ENCODE measurements at places on chromosomes 7 and 10.

DNA sequence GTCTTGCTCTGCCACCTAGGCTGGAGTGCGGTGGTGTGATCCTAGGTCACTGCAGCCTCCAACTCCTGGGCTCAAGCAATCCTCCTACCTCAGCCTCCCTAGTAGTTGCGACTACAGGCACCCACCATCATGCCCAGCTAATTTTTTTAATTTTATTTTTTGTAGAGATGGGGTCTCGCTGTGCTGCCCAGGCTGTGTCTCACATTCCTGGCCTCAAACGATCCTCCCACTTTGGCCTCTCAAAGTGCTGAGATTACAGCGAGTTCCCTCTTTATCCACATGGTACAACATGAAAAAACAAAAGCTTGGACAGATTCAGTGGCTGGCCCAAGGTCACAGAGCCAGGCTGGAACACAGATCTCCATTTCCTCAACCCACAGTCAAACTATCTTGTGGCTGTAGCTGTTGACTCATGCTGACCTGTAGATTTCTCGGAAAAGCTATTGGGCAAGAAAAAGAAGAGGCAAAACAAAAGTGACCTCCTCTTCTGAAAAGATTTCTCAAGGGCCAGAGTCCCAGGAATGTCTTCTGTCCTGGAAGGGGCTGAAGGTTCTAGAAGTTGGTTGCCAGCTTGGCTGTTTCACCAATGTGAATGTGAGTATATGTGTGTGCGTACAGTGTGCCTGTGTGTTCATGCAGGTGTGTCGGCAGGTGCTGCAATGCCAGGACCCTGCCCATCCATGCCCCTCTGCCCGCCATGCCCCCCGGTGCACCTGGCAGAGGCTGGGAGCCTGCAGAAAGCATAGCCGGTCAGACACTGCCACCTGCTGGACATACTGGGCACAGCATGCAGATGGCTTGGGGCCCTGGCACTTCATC, 28.4 kb downstream of the TMEM130 start:
- peak; percentile 35 for DNase-seq

- DNase-seq = no peak
Observed at GRCh38 chr7:48170506-48170905, 752 bp upstream of the ABCA13 start.

- no peak for DNase-seq
Observed at GRCh38 chr7:43535031-43535451, 47.9 kb upstream of the STK17A start.

- DNase-seq = no peak
Observed at GRCh38 chr10:110772454-110773025, 99.2 kb upstream of the PDCD4 start.

- no peak for DNase-seq
Observed at GRCh38 chr7:26348234-26348851, 56.7 kb downstream of the SNX10 start.

DNA sequence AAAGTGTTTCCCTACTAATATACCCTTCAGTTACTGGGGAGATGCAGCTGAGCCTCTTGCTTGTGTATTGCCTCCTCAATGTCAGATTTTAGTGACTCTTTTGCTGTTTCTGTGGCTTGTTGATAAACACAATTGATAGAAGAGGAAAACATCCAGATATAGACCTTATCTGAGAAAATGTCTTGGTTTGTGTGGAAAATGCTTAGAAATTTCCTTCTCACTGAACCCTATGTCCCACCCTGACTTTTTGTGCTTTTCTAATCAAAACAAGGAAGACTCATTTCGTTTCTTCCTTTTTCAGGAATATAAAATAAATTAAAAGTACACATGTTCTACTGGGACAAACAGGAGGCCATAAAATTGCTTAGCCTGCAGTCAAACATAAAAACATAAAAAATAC, 257.5 kb downstream of the PHF14 start:
- no peak for DNase-seq

- DNase-seq = no peak
Observed at GRCh38 chr10:88528806-88529570, 54.1 kb downstream of the RNLS start.

DNA sequence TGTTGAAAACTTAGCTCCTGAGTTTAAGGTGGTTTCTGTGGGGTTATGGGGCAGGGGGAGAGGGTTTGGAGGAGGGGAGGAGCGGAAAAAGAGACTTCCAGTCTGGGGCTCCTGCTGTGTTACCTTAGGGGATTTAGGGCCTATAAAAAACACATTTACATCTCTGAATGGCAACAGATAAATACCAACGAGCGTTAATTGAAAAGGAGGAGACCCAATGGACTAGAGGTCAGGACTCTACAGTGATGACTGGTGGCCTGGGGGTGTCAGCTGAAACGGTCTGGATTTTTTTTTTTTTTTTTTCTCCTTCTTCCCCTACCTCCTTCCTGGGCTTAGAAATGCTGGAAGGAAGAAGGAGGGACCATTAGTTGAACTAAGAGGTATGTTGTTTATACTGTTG, 47.4 kb downstream of the AUTS2 start:
- no peak for DNase-seq

GRCh38 chr10:79273604-79274003, 73.7 kb upstream of the PPIF start:
- no peak for DNase-seq

DNA sequence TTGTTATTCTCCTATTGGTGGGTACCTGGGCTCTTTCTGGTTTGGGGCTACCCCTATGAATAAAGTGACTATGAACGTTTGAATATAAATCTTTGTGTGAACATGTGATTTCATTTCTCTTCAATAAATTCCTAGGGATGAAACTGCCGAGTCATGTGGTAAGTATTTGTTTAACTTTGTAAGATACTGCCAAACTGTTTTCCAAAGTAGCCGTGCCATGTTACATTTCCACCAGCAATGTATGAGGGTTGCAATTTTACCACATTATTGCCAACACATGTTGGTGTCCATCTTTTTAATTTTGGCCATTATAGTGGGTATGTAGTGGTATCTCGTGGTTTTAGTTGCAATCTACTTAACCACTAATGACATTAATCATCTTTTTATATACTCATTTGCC, 94.7 kb downstream of the ZNRF2 start:
- no peak for DNase-seq

- no peak for DNase-seq
Observed at GRCh38 chr7:68671671-68672070, 926.6 kb upstream of the AUTS2 start.

DNA sequence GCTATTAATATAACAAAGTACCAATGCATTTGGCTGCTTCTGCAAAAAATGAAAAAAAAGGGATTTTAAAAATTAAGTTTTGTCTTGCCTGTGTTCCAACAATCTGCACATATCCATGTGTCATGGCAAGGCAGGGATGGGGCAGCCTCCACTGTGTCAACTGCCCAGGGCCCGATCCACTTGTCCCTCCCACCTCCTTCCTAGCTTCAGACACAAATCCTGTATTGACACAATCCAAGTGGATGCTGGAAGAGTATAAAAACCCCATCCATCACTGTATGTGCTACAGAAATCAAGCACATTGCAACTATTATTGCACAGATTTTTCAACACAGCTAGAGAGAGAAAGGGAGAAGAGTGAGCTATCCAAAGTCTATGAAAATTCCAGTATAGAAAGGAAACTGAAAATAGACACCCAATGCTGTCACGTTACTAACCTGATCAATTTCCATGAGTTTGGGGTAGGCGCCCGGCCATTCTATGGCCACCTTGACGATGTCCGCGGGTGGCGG, 106.4 kb downstream of the ELMO1 start:
- DNase-seq = no peak

- DNase-seq = no peak
Observed at GRCh38 chr7:31304446-31304845, 36.1 kb downstream of the NEUROD6 start.

DNA sequence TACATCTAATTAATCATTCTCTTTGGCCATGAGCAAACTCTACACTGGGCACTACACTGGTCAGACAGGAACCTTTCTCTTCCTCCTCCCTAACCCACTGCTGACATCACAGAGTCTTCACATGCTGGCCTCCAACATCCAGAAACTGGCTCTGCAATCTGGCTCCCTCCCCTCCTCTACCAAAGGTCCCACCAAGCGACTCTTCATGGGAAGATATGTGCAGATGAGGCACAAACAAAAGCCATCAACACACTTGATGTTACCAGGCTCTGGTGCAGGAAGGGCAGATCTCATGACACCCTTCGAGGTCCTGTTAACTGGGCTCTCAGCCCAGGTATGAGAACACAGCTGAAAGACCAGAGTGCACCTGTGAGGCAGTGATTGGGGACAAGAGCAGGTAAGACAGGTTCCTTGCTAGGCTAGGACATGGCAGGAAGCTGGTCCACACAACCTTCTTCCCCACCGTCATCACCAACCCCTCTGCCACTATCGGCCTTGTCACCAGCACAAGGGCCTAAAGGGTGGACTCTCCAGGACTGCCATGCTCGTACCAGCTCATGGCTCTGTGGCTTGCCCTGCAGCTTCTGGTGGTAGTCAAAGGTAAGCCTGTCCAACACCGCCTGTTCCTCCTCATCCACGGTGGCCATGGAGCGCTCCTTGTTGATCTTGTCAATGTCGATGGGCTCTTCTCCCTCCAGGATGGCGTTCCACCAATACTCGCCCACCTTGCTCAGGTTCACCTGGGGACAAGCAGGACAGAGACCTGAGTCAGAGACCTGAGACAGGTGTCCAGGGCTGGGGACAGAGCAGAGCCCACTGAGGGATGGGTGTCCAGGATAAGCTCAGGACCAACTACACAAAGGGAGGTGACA, 66.6 kb upstream of the CAMK2B start:
- DNase-seq = no peak

GRCh38 chr10:72953687-72954086, 919 bp downstream of the PLA2G12B start:
- no peak for DNase-seq

- no peak for DNase-seq
Observed at GRCh38 chr10:89458784-89459183, 44.4 kb downstream of the IFIT5 start.
